ENCODE measurements at places on chromosomes 11 and 22.

GRCh38 chr11:71420455-71421241, 27.5 kb downstream of the DHCR7 start:
- DNase-seq, result no peak

GRCh38 chr11:70872955-70873735, 379.2 kb downstream of the SHANK2 start:
- DNase-seq, result no peak

DNA sequence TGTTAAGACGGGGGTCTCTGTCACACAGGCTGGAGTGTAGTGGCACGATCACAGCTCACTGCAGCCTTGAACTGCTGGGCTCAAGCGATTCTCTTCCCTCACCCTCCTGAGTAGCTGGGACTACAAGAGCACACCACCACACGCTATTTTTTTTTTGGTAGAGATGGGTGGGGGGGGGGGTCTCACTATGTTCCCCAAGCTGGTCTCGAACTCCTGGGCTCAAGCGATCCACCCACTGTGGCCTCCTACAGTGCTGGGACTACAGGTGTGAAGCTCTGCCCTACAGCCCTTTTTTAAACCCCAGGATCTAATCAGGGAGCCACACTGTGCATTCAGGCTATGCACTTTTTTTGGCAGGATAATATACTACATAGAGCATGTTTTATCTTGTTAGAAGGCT, 1.4 kb upstream of the DHCR7 start:
- DNase-seq, result no peak

- no peak for DNase-seq
Observed at GRCh38 chr11:29023761-29024160, 915.6 kb downstream of the METTL15 start.

- no peak for DNase-seq
Observed at GRCh38 chr22:47793304-47794101, 1031.1 kb downstream of the TBC1D22A start.

GRCh38 chr11:39247570-39248137, 2211.8 kb downstream of the LRRC4C start:
- DNase-seq, result no peak

DNA sequence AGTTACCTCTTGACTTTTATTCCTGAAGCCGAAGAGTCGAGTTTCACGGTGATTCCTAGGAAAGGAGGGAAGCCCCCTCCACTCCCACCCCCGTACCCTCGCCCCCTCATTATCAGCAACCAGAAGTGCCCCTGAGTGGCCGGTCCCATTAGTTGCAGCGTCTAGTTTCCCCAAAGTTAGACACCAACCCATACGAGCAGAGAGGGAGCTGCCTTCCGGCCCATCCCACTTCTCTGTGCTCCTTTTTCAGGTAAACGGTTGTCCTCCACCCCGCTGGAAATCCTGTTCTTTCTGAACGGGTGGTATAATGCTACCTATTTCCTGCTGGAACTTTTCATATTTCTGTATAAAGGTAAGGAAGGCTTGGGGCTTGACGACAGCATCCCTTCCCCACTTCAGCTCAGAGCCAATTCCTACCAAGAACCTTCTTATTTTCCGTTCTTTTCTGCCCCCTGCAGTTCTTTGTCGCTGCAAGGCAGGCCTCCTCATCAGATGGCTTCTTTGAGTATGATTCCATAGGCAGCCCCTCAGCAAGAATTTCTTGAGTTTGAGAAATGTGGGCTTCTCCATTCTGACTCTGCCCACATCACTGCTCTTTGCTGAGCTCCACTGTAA, 701 bp downstream of the TMEM216 start:
- DNase-seq, result no peak

GRCh38 chr11:118620529-118621070, 13.2 kb downstream of the PHLDB1 start:
- no peak for DNase-seq

DNA sequence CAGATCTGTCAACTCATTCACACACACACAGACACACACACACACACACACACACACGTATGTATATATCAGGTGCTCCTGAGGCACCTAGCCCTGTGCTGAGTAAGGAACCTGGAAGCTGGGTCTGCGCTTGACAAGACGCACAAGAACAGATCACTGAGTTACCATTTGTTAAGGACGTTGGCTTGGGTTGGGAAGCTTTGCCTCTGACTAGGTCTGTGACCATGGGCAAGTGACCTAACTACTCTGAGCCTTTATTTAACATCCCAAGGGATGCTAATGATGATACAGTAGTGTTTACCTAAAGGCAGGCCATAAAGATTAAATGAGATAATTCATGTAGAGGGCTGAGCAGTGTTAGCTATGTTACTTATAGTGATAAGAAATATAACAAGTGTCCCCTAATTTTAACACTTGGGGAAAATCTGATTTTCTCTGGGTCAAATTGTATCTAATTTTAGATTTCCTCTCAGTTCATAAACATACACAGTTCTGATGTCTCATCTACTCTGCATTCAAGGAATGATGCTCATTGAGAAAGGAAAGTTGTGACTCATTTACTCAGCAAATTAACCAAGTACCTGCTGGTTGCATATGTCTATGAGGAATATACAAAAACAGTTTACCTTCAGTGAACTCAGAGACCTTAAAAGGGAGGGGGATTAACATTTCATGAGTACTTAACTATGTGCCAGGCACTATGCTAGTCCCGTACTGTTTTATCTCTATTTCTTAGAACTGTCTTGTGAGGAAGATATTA, 13.6 kb downstream of the RNF185 start:
- DNase-seq, result no peak

GRCh38 chr11:102280245-102280833, 36.9 kb upstream of the BIRC3 start:
- no peak for DNase-seq
